ENCODE measurements at places on chromosomes 4 and X. TPM values are rescaled to one million over a fixed set of nuclear protein-coding genes. Genes with fewer than 3 reads are reported as not detected.

The RRH gene
- total RNA-seq, result 0.33 TPM

The ETDB gene
- not detected for total RNA-seq

The CFAP99 gene
- not detected for total RNA-seq

The SPATA4 gene
- 0.93 TPM for total RNA-seq

The SPP1 gene
- total RNA-seq, result 3.7 TPM

The SPON2 gene
- total RNA-seq, result 2.2 TPM

- no peak for DNase-seq
These were observed 77.6 kb downstream of the AFF1 start for GRCh38 chr4:87012265-87012953.

DNA sequence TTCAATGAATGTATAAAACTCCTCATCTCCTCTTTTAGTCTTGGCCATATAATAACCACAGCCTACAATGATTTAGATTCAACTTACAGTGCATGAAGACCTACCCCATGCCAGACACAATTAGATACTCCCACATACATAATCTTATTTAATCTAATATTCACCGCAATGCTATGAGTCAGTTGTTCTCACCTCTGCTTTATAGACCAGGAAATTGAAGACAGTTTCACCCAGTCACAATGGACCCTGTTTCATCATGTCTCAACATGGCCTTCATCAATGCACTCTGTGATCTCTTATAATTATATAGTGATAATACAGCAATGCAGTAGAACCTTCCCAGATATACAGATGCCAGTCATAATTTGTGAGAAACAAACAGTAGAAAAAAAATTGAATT, 148.6 kb downstream of the PARM1 start:
- no peak for DNase-seq

DNA sequence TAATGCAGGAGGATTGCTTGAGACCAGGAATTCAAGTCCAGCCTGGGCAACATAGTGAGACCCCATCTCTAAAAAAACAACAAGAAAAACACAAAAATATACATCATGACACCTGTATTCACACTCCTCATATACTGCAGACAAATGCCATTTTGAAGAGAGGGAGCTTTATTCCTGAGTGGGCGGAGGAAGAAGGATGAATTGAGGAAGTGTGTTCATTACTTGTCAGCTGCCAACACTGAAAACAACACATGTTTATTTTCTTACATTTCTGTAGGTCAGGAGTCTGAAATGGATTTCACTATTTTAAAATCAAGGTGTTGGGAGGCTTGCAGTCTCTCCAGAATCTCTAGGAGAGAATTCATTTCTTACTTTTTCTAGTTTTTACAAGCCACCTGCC, 47.2 kb upstream of the CD99 start:
- DNase-seq, result no peak

- no peak for DNase-seq
These were observed 369.6 kb downstream of the PCDH7 start for GRCh38 chr4:31089815-31090214.

DNA sequence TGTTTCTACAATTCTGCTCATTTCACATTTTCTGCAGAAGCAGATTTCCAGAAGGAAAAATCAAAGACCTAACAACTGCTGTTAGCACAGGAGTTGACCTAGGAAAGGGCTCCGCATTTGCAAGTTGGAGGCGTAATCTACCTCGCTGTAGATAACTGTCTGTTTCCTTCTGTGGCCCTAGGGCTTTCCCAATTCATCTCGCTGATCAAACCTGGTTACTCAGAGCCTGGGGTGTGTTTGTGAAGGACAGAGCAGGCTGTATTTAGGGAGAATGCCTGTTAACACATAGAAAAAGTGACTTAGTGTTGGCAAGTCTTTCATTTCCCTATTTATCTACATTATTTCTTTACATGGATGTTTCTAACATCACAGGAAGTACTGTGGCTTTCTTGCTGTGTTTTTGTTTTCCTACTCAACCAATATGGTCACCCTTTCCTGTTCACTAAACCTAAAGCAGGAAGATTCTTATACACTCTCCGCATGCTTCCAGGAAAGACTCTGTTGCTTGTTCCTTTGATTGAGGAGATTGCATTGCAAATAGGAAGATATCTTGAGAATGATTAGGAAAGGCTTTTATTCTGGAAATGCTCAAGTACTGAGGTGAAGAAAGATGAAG, 40.5 kb downstream of the AGA start:
- no peak for DNase-seq

- DNase-seq, result no peak
These were observed 20.2 kb downstream of the CLNK start for GRCh38 chr4:10664408-10664807.

GRCh38 chr4:88706574-88706973, 8.9 kb upstream of the NAP1L5 start:
- DNase-seq, result no peak

DNA sequence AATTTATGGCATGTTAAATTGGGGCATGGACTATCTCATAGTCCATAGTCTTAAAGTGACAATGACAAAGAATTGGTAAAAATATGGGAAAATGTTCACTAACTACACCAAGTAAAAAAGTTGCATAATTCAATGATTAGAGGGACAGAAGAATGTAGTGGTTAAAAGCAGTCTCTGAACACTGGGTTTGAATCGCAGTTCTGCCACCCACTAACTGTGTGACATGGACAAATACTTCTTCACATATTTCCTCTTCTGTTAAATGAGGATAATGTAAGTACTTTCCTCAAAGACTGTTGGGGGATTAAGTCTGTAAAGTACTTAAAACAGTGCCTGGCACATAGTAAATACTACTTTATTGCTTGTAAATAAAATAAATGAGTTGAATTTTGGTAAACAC, 15.3 kb downstream of the COQ2 start:
- DNase-seq, result no peak

GRCh38 chr4:121307445-121308327, 73.1 kb downstream of the QRFPR start:
- DNase-seq, result no peak

- no peak for DNase-seq
These were observed 255.6 kb upstream of the UGT8 start for GRCh38 chr4:114343015-114343414.

- DNase-seq, result no peak
These were observed 27.2 kb upstream of the TMSB4X start for GRCh38 chrX:12947545-12948235.

DNA sequence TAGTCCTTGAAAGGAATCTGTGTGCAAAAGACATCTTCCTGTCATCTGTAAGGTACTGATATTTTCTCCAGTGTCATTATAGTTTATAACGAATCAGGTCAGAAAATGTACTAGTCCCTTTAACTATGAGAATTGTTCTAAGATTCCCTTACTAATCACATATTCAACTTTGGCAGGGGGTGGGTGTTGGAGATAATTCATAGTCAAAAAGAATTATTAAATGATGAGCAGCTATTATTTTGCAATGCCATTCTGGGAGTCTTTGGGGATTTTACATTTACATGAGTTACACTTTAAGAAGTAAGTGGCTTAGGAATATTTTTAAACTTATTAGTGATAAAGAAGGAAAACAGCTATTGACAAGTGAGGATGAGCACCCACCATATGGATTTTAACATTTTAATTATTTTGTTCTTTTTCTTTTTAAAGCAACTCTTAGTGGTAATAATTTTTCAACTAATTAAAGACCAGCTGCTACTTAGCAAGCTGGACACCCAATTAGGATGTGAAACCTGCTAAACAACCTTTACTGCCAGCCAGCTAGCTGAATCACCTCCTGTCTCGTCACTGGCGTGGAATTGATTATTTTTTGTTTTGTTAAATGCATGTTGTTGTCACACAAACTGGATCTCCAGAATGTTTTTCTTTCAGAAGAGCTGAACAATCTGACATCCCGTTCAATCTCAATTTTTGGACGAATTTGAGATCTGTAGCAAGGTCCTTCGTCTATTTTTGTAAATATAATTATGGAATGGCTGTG, 219.2 kb downstream of the ARAP2 start:
- DNase-seq, result no peak

GRCh38 chr4:140091305-140091704, 62.7 kb downstream of the MAML3 start:
- DNase-seq, result no peak

Measured in progenitor cell of endocrine pancreas (in vitro differentiated cells).